NCI-H2081 treated with DMSO at 0.1 percent for 48 hours (cell line): ENCODE measurements at places on chromosomes 5 and 9.

DNA sequence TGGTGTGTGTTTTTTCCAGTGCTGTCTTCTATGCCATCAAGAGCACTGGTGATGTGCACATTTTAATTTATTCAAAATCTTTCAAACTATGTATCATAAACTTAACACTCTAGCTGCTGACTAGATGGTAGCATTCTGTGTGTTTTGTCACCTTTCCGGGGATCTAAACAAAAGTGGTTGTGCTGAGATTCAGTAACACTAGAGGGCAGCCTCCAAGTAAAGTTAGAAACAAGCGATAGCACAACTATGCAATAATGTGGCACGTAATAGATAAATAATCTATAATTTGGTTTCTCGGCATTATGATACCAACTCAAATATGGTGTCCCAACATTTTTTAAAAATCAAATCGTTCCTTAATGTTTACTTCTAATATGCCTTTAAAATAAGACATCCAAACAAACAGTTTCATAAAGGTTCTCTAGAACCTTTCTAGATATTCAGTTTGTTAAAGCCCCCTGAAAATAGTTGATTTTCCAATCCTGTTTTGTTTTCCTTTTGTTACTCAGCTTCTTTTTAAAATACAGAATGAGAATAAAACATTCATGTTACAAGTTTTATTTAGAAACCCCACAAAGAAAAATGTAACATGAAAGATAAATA is 16.9 kb downstream of the SEMA6A start:
- no peak for DNase-seq

DNA sequence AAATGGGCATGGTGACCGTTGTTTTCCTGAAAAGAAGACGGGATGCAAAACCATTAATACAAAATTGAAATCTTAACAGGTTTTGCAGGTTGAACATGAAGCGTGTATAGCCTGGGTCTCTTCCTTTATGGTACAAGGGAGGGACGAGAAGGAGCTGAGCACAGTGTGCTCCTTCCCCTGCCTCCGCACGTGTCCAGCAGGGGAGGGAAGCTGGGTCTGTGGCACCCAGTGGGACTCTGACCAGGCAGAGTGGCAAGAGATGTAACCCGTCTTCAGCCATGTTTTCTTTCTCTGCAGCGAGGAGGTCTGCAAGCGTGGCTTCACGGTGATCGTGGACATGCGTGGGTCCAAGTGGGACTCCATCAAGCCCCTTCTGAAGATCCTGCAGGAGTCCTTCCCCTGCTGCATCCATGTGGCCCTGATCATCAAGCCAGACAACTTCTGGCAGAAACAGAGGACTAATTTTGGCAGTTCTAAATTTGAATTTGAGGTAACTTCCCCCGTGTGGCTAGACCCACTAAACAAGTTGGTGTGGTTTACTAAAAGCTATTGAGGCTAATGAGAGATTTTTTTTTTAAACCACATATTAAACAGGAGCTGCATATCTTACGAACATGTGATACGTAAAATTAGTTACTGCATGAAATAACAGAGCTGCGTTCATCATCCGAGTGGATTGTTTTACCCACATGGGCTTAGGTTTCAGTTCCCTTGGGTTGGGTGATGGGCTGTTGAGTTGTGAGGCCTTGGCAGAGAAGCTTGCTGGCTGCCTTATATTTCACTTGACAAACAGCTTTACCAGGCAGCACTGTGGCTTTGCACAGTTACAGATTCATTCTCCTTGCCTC is 143.7 kb downstream of the TRIO start:
- no peak for DNase-seq

GRCh38 chr9:4287886-4288588 is 11.8 kb downstream of the GLIS3 start:
- no peak for DNase-seq

DNA sequence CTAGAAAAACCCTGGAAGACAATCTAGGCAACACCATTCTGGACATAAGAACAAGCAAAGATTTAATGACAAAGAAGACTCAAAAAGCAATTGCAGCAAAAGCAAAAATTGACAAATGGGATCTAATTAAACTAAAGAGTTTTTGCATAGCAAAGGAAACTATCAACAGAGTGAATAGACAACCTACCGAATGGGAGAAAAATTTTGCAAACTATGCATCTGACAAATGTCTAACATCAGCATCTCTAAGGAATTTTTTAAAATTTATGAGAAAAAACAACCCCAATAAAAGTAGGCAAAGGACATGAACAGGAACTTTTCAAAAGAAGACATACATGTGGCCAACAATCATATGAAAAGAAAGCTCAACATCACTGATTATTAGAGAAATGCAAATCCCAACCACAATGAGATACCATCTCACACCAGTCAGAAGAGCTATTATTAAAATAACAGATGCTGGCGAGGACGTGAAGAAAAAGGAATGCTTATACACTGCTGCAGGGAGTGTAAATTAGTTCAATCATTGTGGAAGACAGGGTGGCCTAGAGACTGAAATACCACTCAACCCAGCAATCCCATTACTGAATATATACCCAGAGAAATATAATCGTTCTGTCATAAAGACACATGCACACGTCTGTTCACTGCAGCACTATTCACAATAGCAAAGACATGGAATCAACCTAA is 3.8 kb downstream of the MOCS2 start:
- no peak for DNase-seq

GRCh38 chr5:135331612-135332011 is 67.4 kb downstream of the MACROH2A1 start:
- no peak for DNase-seq

DNA sequence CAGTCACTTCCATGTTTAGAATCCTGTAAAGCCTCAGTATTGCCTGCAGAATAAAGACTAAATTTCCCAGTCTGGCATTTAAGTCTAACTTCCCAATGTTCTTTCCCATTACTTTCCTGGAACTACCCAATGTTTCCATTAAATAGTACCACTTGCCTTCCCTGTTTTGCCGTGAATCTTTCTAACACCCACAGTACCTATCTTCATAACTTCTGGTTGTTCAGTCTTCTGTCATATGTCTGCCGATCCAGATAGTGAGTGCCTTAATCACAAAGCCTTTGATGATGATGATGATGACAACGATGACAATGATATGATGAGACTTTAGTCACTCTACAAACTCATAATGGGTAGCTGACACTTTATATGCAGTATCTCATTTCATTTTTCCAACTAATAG is 6.6 kb upstream of the HEMGN start:
- DNase-seq: no peak
